Muscle of arm (tissue), 14 donors: ENCODE measurements at places on chromosomes 11 and 22. TPM values are rescaled to one million over a fixed set of nuclear protein-coding genes. Genes with fewer than 3 reads are reported as not detected.

DNA sequence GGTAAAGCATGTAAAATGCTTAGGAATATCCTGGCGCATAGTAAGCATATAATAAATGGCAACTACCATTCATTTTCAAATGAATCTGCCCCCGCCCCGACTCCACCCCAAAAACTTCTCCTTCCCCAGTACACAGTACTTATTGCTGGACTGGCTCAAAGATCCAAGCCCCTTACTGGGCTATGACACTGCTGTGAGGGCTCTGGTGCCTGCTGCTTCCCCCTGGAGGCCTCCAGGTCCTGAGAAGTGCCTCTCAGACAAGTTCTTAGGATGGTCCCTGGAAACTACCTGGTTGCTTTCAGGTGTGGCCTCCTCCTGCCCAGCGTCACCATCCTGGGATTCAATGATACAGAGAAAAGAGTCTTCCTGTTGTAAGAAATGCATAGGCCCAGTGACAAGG, 190.6 kb upstream of the NTM start:
- DNase-seq: no peak

TIMP3 gene
- 146 TPM for polyA plus RNA-seq

DNA sequence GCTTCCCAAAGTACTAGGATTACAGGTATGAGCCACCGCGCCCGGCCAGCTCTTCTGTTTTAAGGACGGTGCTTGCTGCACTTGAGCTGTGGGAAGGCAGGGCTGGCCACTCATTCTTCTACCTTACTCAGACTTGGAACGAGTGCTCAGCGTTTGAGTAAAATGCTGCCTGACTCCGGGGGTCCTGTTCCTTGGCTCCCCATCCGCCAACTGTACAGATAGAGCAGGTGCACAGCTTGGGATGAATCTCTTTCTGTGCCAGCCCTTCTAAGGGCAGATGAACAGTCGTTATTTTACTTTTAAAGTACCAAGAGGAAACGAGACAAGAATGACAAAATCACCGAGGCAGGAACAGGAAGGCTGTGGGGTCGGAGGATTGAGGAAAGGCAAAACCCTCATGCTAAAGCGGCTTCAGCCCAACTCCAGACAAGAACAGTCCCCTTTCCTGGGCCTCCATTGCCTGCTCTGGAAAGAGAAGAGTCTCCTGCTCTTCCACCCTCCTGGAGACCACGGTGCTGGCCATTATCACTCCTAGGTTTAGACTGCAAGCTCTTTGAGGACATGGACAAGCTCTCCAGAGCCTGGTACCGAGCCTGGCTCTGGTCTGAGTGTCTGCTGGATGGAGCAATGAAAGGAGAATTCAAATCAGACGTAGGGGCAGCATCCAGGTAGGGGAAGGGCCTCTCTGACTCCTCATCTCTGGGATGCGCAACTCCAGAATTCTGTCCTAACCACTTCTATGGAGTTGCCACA, 1.1 kb upstream of the SUN2 start:
- no peak for DNase-seq

- DNase-seq: no peak
Measured at GRCh38 chr11:69934861-69935494, 115.8 kb upstream of the FGF3 start.

DNA sequence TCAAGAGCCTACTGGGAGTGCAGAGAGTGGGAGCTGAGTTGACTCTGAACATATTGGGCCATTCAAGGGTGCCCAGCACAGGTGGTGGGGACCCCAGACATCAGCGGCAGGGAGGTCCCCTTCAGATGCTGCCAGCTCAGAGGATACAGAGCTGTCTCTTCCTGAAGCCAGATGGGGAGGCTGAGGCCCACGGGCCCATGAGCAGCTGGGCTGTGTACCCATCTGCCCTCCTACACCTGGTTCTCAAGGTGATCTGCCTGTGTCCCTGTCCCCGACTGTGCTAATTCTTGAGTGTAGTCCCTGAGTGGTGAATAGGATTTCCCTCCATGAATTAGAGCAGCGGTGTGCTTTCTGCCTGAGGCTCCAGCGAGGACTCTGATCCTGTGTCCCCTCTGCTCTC, 76.3 kb downstream of the MICAL2 start:
- no peak for DNase-seq

DNA sequence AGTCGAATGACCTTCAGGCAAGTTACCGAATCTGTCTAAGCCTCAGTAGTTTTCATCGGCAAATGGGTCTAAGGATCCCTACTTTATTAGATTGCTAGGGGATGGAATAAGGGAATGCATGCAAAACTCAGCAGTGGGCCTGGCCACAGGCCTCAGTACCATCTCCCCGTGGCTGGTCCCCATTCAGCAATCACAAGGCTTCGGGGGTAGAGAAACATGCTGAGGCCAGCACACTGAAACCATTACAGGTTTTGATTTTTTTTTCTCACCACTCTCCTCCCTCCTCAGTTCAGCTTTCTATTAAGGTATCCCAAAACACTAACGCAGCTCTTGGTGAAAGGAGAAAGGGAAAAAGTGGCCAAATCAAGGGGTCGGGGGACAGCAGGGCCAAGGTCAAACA, 11.9 kb downstream of the KIRREL3 start:
- no peak for DNase-seq

- DNase-seq: no peak
Measured at GRCh38 chr22:27885977-27886842, 32.8 kb downstream of the PITPNB start.

DNA sequence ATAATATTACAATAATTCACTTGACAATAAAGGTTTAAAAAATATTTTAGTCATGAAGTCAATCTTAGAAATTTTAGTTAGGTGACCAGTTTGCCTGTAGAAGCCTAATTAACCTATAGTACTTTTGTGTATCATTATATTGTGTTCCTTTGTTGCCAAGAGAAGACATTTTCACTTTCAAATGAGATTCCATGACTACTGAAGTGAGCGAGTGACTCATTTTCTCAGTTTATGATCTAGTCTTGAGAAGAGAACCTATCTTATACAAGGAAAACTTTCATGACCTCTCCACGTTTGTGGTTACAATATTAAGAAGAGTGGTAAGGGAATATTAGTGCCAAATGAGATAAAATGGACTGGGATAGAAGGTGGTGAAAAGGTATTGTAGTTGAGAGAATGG, 423.9 kb upstream of the CHORDC1 start:
- DNase-seq: no peak

NCAM1 gene
- 157 TPM for polyA plus RNA-seq

- DNase-seq: no peak
Measured at GRCh38 chr11:17510507-17511206, 33.6 kb downstream of the USH1C start.

FOLR3 gene
- polyA plus RNA-seq: not detected

DNA sequence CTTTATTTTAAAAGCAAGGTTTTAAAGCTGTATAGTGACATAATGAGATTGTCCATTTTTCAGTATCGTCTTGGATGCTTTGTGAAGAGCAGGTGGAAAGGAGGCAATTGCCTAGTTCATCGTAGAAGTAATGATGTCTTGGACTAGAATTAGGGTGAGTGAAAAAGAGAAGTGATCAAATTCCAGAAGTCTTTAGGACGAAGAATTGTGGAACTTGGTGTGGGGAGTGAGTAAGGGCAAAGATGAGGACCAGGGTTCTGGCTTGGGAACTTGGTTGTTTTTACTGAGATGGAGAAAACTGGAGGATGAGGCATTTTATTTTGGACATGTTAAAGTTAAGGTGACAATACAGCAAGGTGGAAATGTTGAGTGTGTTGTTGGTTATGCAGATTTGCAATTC, 1.2 kb downstream of the ILK start:
- no peak for DNase-seq

RIMBP3C gene
- polyA plus RNA-seq: 0.43 TPM

DNA sequence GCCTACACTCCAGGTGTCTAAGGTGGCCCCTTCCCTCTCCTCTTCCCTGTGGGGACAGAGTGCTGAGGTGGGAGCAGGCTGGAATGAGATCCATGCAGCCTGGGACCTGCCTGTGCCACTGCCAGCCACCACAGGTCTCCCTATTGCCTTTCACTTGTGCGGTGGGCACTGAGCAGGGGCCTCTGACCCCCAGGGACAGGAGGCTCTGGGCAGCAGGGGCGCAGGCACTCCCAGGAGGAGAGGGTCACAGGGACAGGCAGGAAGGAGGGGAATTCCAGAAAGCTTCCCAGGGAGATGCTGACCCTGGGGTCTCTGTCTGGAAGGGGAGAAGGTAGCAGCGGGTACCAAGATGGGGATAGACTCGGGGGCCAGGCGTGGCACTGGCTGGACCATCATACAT, 228.5 kb upstream of the B3GAT1 start:
- no peak for DNase-seq

GRCh38 chr22:44127356-44127755, 53.4 kb upstream of the PARVG start:
- DNase-seq: no peak

DNA sequence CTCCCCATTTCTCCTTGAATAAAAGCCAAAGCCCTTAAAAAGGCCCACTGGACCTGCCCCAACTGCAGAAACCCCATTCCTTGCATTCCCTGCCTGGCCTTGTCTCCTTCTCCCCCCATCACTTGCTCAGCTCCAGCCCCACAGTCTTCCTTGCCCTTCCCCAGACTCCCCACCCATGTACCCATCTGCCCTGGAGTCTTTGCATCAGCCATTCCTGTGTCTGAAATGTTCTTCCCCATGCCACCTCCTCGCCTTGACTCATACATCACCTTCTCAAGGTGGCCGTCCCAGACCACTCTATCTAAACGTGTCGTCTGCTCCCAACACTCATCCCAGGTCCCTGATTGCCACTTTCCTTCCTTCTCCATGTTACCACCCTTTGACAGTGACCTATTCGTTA, 77.4 kb upstream of the SHANK2 start:
- DNase-seq: no peak

DNA sequence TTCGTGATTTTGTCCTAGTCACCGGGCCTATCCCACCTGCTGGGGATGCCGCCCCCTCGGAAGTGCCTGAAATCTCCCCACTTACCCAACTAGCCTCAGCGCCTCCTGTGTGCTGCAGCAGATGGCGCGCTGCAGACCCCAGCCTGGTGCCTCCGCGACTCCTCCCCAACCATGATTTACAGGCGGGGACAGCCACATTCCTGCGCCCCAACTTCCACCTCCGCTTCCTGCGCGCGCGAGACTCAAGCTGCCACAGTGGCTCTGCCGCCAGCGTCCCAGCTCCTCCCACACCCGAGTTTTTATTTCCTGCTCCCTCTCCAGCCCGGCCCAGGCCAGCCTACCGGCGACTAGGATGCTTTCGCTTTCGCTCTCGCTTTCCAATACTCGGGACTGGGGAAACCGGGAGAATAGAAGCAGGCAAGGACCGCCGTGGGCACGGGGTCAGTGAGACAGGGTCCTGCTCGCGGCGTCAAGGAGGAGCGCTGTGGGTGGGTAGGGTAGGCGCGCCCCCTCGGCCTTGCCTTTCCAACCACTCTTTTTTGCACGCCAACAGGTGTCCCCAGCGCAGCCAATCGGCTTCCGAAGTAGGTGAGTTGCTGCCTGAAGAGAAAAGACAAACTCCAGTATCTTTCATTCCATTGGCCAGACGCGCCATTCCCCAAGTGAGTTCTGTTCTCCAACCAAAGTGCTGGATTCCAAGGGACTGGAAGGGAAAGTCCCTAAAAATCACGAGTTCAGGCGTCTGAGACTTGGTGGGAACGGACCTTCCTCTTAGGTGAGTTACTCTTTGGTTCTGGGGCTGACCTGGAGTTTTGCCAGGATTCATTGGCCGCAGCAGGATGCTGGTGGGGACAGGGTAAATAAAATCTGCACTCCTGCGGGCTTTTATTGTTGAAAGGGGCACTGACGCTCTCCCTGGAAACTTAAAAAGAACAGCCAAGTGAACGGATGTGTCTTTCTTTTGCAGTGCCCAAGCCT, at the start of gene FAM111A:
TSS of gene FAM111A (plus strand) at position 327 of the 978 bp plus-strand sequence. CDS start 6,017 bp downstream, outside the sequence.
- peak; percentile 90 for DNase-seq

DNA sequence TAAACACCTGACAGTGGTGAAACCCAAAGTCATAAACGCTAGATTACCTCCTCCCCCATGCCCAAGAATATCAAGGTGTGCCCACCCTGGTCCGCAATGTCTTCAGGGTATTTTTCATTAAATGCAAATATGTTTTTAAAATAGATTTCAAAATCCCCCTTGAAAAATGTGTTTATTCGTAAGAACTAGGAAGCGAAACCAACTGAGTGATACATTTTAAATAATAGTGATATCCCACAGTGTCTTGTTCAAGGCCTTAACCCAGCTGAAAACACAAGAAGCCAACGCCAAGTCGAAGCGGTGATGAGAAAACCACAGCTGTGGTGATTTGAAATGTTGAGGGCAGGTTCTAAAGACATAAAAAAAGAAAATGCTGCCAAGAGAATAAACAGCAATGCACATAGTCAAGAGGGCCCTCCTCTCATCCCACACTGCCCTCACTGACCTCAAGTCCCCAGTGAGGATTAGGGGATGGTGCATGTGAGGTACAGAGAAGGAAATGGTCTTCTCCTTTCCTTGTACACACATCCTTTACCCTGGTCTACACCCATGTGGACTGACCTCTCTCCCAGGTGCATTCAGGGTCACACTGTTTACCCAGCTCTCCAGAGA, 25.5 kb downstream of the KCNJ1 start:
- DNase-seq: no peak

DNA sequence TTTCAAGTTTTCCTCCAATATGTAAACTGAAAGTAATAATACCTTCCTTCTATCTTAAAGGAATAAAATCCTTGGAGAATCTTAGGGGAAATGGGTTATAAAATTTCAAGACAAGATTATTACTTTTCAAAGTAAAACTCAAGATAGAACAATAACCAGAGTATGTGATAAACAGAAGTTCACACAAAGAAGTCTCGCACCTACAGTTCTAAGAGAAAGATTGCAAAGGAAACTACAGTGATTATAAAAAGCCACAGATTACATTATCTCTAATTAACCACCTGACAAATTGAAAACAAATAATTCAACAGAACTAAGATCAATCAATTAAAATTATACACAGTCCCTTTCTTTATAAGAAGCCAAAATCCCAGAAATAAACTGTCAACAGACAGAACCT, 34.0 kb downstream of the AMBRA1 start:
- DNase-seq: no peak

- DNase-seq: no peak
Measured at GRCh38 chr11:45031912-45032519, 81.3 kb upstream of the TP53I11 start.

GRCh38 chr11:112844517-112844916, 116.7 kb upstream of the NCAM1 start:
- no peak for DNase-seq

DNA sequence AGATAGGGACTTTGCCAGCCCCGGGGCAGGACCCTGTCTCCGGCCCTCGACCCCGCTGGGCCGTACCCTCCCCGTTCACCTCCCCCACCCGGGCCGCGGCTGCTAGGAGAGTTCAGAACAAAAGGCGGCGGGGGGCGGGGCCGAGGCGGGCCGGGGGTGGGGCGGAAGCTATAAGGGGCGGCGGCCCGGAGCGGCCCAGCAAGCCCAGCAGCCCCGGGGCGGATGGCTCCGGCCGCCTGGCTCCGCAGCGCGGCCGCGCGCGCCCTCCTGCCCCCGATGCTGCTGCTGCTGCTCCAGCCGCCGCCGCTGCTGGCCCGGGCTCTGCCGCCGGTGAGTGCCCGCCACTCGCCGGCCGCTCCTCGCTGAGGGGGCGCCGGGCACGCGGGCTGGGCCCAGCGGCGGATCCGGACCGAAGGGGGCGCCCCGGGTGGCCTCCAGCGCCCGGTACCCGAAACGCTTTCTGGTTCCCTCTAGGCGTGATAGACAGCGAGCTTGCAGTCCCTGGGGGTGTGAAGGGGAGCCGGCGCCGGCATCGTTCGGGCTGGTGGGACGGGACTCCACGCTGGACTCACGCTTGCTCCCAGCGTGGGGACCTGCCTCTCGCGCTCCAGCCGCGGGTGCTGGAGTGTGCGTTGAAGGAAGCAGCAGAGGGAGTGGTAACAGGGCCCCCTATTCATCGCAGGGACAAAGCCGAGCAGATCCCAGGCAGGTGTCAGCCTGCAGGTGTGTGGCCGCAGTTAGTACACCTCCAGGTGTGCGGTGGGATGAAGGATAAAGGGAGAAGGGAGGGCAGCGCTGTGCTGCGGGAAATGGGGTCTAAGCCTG, at the start of gene MMP11:
TSS of gene MMP11 (plus strand) at position 201 of the 825 bp plus-strand sequence. CDS start at position 223, 22 bp downstream.
- DNase-seq: no peak
